ENCODE measurements at places on chromosomes 6 and 20.

DNA sequence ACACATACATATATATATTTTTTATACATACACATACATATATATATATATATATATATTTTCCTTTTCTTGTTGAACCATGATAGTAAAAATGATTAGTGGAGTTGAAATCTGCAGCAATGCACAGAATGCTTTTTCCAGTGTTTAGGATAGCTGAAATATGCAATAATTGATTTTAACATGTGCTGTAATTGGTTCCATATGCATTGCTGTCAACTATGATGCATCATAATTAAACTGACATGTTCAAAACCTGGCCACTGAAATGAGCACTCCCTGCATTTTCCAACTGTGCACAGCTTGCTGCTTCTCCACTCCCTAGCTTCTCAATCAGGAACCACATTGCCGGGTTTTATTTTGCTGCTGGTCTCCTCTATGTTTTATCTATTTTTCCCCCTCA, 358.3 kb downstream of the PAX1 start:
- DNase-seq, result no peak

- no peak for DNase-seq
Measured at GRCh38 chr6:91383207-91383606, 796.3 kb upstream of the MAP3K7 start.

GRCh38 chr20:25992146-25992545, 295.5 kb upstream of the ZNF337 start:
- no peak for DNase-seq

DNA sequence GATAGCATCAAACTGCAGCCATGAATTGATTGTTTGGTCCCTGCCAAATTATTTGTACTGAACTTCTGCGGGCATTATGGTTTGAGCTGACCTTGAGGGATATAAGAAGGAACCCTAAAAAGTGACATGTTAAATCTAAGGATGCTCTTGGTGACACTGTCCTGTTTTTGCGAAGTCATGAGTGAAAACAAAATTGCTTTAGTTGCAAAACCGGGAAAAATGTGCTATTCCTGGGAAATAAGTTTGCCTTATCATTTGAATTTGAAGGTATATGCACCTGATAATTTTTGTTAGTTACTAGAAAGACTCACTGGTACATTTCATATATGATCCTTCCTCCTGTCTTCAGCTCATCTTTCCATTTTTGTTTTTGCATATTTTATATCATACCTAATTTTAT, 7.8 kb downstream of the KIAA0408 start:
- no peak for DNase-seq

DNA sequence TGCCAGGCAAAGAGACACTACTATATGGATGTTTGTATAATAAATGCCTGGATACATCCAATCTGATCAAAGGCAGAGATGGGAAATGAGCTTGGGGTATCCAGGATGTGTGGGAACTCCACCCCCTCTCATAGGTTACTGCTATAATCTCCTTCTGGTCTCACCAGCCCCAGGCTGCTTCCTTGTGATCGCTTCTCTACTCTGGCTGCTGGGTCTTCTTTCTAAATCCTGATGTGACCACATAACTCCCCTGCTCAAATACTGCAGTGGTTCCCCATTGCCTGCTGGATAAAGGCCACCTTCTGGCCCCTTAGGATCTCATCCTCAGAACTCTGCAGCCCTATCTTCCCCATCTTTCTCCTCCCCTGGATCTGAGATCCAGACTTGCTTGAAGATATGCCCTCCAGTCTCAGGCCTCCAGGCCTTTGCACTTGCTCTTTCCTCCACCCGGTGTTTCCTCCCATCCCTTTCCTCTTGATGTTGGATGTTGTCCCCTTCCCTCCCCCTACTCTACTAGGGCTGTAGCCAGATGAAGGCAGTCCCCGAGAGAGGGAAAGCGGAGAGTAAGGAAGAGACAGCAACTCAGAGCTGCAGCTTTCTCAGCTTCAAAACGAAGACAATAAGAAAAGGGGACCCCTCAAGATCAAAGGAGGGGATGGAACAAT, 828 bp upstream of the XKR7 start:
- no peak for DNase-seq

- no peak for DNase-seq
Measured at GRCh38 chr20:33068251-33068939, 11.0 kb upstream of the BPIFB4 start.
